Esophagus mucosa (tissue), 1 donor: ENCODE measurements at places on chromosomes 16 and 17. TPM values are rescaled to one million over a fixed set of nuclear protein-coding genes. Genes with fewer than 3 reads are reported as not detected.

DNA sequence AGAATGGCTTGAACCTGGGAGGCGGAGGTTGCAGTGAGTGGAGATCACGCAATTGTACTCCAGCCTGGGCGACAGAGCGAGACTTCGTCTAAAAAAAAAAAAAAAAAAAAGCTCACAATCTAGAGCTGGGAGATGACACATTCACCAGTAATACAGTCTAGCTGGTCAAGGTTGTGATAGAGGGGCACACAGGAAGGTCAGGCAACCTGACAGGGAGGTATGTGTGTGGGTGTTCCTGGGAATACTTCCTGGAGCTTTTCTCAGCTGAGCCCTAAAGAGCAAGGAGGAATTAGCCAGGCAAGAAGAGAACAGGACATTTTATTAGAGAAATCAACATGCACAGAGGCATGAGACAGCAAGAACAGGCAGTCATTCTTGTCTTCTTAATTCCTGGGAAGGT, 216.7 kb downstream of the SHISA9 start:
- ATAC-seq, result no peak

GRCh38 chr16:84541999-84542817, 37.7 kb upstream of the MEAK7 start:
- no peak for ATAC-seq

- ATAC-seq, result no peak
Observed at GRCh38 chr17:29238133-29238850, 8.4 kb upstream of the CRYBA1 start.

- no peak for ATAC-seq
Observed at GRCh38 chr16:86072328-86073102, 173.6 kb downstream of the IRF8 start.

GRCh38 chr16:30837904-30838303, 50.9 kb upstream of the ZNF629 start:
- no peak for ATAC-seq

GRCh38 chr17:31580706-31581490, 189.4 kb downstream of the RAB11FIP4 start:
- peak; percentile 53 for ATAC-seq

GRCh38 chr16:84050316-84050715, 7.7 kb upstream of the SLC38A8 start:
- ATAC-seq, result no peak

The MC1R gene
- 1.6 TPM for total RNA-seq

The PRSS53 gene
- total RNA-seq, result 0.48 TPM

The CBX2 gene
- total RNA-seq, result 3.8 TPM
